ENCODE measurements at places on chromosomes 5 and 9.

- DNase-seq, result peak; percentile 26
These were observed 18.3 kb downstream of the MARCHF3 start for GRCh38 chr5:127011961-127012644.

DNA sequence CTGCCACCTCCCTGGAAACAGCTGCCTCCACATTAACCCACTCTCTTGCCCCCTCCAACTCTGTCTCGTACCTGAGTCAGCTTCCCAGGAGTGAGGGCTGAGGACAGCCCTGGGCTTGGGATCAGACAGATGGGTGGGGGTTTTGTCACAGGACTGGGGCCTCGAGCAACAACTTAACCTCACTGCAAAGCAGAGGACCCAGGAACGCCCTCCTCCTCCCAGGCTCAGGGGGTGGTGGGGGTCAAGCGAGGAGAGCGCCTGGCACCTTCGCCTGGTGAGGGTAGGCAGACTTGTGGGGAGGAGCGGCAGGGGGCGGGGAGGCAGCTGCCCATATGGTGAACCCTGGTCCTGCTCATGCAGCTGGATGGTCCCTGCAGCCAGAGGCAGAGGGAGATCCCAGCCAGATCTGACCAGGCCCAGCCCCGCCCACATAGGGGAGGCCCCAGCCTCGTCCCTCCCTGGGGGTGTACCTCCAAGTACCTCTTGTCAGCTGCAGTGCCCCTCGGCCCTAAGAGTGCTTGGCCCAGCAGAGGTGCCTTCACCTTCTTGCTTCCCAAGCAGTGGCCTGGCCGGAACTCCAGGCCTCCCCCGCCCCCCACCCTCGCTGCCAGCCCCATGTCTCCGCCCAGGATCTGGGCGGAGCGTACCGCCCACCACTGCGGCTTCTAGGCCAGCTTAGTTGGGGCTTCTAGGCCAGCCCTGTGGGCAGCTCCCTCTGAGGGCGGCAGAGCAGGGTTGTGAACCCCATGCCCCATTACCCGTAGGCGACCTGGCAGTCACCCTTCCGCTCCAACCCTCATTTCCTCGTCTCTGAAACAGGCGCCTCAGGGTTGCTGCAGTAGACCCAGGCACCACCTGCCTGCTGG is at the start of gene SARDH:
Gene SARDH, minus strand, starts transcription at position 579 of the 866 bp plus-strand sequence. CDS start 4,179 bp downstream, outside the sequence.
- DNase-seq, result peak; percentile 65

DNA sequence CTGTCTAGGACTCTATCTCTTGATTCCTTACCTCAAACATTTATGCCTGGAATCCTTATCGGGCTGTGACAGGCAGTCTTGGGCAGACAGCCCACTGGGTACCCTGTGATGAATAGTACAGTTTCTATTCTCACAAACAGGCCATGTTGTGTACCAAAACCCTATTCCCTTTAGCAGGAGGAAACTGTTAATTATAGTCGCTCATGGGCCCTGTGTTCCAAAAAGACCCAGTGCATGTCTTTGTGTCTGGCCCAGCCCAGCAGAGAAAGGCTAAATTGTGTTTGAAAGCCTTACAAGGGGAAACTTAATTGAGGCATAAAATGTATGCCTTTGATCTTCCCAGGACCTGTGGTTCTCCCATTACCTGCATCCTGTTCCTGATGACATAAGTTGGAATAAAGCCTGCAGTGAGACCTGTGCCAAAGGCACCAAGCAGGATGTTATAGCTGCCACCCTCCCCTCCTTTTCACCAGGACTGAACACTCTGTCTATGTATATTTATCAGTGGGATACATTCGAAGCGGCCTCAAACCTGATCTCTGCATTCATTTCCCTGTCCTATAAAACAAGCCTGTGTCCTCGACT is 43.3 kb downstream of the TLR4 start:
- no peak for DNase-seq

DNA sequence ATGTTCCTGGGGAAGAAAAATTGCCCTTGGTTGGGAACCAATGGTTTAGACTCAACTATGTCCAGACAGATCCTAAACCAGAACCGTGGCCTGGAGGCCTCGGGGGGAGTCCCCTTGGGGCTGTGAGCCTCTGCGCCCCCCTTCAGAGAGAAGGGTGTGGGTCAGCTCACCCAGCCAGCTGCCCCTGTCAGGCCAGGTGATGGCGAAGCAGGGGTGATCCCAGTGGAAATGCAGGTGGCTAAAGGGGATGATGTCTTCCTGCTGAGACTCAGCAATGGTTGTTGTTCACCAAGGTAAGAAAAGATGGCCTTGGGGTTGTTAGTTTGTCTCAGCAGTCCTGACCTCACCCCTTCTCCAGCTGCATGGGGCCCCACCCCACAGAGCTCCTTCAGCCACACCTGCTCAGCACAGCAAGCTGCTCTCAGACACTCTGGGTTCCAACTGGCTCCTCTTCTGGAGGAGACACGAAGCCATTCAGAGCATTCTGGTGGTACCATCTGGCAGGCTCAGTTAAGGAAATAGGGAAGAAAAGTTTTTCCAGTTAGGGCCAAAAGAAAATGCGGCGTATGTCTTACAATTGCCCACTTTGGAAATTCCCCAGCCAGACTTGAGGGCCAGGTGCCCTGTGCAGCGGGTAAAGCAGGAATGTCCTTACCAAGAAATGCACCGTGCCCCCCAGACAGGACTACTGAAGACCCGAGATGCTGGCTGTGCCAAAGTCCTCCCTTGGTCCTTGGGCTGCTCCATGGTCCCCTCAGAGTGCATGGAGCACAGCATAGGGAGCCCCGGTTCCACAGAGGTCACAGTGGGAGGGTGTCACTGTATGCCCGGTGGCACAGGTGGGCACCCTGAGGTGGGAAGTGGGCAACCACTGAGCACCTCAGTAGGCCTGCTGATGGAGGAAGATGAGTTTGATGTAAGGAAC is 90.2 kb downstream of the NSUN2 start:
- no peak for DNase-seq

- no peak for DNase-seq
These were observed 719 bp downstream of the MIGA2 start for GRCh38 chr9:129036923-129037766.

- no peak for DNase-seq
These were observed 221.0 kb downstream of the EDIL3 start for GRCh38 chr5:84163671-84164070.

DNA sequence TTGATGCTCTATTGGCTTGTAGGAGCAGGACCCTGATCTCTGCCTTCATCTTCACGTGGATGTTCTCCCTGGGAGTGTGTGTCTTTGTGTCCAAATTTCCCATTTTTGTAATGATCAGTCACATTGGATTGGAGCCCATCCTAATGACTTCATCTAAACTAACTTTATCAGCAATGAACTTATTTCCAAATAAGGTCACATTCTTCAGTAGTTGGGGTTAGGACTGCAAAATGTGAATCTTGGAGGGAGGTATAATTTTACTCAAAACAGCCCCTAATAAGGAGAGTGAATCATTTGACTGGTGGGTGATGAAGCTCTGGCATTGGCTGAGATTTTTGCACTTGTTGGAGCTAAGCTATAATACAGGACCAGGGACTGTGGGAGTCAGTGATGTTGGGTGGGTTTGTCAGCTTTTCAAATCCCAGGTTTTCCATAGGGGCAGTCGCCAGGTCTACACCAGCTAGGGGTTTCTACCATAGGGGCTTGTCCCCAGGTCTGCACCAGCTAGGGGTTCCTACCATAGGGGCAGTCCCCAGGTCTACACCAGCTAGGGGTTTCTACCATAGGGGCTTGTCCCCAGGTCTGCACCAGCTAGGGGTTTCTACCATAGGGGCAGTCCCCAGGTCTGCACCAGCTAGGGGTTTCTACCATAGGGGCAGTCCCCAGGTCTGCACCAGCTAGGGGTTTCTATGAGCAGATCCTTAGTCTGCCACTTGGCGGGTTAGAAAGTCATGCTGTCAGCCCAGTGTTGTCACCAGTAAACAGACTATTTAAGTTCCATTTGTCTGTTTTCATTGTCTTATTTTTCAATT is 382.6 kb upstream of the DAP start:
- DNase-seq, result no peak

- DNase-seq, result no peak
These were observed 167.5 kb downstream of the INSYN2B start for GRCh38 chr5:169812786-169813185.

- peak; percentile 85 for DNase-seq
These were observed 14.3 kb downstream of the PTPA start for GRCh38 chr9:129125478-129125877.

DNA sequence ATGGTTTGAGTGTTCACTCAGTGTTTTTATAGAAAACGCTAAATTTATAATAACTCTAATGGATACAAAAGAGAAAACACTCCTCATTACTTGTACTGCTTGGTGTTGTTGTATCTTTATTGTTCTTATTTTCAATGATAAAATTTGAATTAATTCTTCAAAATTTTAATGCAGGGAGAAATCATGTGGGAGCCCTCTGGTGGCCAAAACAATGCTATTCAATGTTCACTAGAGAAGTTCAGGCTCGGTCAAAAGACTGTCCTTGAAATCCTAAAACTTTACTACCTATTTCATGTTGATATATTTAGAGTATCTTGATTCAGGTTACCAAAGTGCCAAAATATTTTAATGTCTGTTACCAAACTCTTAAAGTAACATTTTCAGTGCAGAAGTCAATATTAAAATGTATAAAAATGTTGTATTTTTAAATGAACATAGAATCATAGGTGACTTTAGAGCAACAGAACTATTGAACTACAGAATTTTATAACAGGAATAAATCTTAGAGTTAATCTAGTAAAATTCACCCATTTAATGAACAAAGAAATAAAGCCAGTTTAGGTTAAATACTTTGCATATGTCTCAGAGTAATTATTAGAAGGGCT is 1259.8 kb downstream of the PTPRD start:
- no peak for DNase-seq

DNA sequence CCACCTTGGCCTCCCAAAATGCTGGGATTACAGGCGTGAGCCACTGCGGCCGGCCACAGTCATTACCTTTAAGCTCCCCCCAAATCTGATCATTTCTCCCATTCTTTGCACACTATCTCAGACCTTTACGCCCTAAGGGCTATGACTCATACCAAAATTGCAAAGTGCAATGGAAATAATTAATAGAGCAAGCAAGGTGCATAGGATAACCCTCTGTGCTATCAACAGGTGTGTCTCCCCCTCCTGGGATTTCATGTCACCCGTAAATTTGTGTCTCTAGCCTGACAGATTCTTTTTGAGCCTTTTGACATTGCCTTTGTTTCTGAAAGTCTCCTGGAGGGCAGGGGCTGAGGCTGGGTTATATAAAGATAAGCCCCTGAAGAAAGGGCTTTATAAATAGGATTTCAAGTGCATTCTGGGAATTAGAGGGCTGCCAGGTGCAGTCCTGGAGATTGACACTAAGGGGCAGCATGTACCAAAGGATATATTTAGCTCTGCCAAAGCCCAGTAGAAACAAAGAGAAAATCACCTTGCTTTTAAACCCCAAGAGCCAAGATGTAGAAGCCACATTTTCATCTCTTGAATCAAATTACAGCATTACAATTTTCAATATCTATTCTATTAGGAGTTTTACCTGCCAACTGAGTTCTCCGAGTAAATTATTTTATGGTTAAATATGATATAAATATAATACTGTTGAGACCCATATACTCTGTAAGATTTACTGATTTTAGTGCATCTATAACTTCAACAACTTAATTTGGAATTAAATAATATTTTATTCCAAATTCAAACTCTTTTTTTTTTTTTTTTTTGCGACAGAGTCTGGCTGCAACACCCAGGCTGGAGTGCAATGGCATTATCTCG is 18.2 kb downstream of the S100Z start:
- peak; percentile 64 for DNase-seq

DNA sequence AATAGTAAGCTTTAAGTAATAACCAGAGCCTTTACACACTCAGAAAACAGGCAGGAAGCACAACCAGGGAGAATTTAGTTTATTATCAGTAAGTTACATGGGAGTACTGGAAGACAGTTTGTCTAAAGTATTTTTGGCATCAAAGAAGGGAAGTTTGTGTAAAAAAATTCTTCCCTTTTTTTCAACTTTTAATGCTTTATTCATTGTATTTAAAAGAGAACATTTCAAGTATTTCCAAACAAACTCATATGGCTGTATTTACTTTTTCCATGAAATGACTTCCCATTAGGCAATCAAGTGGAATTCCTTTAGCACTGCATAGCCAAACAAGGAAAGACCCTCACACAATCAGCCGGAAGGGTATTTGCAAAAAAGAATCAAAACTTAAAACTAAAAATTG is 26.7 kb downstream of the RNF145 start:
- DNase-seq, result no peak

GRCh38 chr5:111364992-111365391 is 140.8 kb downstream of the CAMK4 start:
- peak; percentile 36 for DNase-seq

- DNase-seq, result no peak
These were observed 29.5 kb upstream of the APC start for GRCh38 chr5:112708103-112708622.

- DNase-seq, result no peak
These were observed 4.3 kb downstream of the ANXA6 start for GRCh38 chr5:151153300-151153699.

GRCh38 chr9:108416324-108416723 is 439.5 kb downstream of the ACTL7B start:
- DNase-seq, result peak; percentile 41

GRCh38 chr9:81578606-81579005 is 110.7 kb downstream of the TLE1 start:
- no peak for DNase-seq

DNA sequence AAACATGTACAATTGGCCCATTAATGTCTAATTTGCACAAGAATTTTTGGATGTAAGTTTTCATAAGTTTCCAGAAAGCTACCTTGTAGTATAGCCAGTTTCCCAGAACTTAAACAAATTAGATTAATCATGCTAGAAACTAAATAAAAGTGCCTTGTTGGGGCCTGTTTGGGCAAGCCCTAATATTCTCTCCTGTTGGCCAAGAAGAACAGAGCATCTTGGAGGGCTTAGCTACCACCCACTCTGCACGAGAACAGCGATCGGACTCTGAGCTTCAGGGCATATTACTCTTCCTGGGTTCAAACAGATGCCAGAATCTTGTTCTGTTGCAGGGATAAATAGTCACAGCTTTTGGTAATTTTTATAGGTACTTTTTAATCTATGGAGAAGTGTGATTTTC is 88.2 kb downstream of the GAS1 start:
- DNase-seq, result no peak
